Lung microvascular endothelial cell (primary cell): ENCODE measurements at places on chromosomes 13 and 19.

GRCh38 chr19:15445807-15446376 lies 3.9 kb downstream of the WIZ start:
- no peak for DNase-seq

DNA sequence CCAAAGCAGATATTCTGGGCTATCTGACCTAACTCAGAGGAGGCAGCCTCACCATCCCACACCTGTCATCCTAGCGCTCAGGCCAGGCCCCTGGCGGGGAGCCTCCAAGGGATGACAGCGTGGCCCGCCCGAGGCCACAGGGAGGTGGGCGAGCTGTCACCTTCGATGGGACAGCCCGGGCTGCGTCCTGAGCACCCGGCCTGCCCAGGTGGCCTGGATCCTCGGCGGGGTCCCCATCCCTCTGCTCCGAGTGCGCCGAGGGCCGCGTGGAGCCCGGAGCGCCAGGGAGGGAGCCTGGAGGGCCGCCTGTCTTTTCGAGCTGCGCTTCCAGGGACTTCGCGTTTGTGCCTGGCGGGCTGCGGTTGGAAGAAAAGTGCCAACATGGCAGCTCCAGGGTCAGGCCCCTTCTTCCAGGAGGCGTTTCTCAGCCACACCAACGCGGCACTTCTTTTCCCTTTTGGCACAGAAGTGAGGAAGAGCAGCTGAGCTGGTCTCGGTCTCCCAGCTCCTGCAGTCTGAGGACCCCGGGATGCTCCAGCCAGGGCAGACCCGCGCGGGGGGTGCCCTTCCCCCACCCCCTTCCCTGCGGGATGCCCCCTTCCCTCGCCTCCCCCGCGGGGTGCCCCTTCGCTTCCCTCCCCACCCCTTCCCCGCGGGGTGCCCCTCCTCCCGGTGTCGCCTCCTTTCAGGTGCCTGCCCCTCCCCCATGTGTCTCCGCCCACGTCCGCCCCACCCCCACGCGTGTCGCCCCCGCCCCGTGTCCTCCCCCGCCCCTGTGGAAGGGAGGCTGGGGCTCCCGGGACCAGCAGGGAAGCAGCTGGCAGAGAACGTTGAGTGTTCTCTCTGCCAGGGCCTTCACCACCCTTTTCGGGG lies 42.3 kb downstream of the GJA3 start:
- DNase-seq: no peak

DNA sequence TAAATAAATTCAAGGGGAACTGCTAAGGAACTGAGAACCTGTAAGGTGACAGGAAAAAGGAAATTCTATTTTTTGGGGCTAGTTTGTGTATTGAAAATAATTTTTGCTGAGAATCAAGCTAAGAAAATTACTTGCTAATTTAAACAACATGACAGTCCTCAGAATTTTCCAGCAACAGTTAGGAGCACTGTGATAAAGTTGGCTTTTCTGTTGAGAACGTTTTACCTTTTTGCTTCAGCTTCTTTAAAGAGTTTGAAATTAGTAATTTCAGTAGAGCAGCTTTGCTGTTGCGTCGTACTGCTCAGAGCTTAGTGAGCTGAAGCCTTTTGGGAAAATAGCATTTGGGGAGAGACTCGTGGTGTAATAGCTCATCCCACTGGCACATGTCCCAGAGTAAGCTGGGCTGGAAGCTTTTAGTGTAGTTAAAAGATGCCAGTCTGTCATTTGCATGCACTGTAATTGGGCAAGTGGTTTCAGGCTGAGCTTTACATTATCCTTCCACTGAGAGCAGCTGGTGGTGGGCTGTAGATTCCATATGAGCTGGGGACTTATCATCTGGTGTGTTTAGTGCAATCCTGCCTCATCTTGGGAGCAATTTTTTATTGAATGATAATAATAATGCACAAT lies 69.8 kb downstream of the LRCH1 start:
- no peak for DNase-seq

DNA sequence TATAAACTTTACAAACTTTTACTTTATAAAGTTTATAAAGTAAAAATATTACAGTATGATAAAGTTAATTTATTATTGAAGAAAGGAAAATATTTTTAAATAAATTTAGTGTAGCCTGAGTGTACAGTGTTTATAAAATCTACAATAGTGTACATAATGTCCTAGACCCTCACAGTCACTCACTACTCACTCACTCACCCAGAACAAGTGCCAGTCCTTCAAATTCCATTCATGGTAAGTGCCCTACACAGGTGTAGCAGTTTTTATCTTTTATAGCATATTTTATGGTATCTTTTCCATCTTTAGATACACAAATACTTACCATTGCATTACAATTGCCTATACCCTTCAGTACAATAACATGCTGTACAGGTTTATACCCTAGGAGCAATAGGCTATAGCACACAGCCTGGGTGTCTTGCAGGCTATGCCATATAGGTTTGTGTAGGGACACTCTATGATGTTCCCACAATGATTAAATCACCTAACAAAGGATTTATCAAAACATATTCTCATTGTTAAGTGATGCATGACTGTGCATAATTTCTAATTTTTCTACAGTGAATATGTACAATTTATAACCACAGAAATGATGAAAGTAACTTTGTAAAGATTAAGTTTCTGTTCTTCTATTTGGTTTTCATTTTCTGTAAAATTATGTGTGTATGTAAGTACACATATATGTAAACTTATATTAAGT lies 98.0 kb downstream of the SPRY2 start:
- DNase-seq: no peak

DNA sequence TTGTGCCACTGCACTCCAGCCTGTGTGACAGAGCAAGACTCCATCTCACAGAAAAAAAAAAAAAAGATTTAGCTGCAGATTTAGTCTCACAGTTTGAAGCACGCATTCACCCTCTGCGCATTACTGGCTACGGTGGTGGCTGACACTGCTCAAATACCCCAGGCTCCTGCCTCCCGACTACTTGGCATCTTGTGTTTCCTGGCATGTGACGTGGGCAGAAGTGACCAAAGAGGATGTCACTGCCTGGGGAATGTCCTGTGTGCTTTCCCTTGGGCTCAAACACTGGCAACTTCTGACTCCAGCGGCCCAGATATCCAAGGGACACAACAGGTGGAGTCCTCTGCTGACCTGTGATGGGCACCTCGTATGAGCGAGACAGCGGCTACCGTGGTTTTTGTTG lies 24.7 kb upstream of the EIF3G start:
- peak; percentile 49 for DNase-seq

DNA sequence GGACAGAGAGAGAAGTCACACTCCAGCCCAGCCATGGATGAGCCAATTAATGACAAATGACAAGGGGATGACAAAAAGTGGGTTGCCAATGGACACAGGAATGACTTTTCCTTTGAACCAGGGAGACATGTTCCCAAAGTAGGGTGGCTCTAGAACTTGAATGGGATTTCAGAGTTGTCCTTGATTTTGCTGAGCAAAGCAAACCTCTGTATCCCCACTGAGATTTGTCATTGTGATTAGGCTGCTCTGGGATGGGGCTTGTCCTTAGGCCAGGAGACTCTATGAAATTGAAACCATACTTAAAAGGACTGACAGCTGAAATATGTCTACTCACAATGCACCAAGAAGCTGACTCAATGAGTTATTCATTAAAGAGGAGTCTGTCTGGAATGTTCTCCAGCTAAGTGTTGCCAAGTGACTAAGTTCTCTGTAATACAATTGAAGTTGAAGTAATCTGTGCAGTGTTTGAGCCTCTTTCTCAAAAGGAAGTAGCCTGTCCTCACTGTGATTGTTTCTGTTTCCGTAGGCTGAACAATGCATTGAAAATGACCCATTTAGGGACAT lies 69.0 kb upstream of the PCDH9 start:
- DNase-seq: no peak

GRCh38 chr19:29878973-29879654 lies 62.9 kb upstream of the URI1 start:
- DNase-seq: peak; percentile 40

GRCh38 chr13:50796463-50796862 lies 47.0 kb downstream of the DLEU7 start:
- no peak for DNase-seq

GRCh38 chr13:33355201-33355895 lies 69.8 kb upstream of the STARD13 start:
- no peak for DNase-seq

DNA sequence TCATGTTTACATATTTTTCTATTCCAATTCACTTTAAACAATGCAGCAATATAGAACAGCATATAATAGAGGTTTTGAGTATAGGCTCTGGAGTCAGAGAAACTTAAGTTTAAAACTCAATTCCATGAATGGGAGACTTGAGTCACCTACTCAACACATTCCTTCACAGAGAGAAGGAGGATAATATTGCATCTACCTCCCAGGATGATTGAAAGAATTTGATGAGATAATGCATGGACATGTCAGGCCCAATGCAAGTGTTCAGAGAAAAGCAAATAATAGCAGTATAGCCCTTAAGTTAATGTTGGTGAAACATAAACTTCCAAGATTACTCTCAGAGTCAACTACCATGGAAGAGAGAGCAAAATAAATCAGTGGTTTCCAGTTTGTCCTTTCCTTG lies 170.2 kb downstream of the DCLK1 start:
- no peak for DNase-seq

DNA sequence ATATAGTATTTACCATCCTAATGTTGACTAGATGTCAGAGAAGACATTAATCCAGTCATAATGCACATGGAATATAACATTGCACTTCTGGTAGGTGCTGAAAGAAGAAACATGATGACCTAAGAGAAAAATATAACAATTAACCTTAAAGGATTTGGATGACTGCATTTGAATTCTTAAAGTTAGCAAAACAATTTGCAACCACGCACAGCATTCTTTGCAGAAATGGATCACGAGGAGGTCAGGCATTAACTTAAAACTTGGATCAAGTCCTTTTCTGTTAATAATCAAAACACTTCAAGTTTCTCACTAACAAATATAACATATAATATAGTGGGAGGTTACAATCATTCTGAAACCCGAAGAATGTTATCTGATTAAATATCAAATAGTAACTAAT lies 525.0 kb upstream of the SLITRK6 start:
- DNase-seq: no peak

GRCh38 chr19:10760273-10760944 lies 42.5 kb downstream of the DNM2 start:
- DNase-seq: no peak

DNA sequence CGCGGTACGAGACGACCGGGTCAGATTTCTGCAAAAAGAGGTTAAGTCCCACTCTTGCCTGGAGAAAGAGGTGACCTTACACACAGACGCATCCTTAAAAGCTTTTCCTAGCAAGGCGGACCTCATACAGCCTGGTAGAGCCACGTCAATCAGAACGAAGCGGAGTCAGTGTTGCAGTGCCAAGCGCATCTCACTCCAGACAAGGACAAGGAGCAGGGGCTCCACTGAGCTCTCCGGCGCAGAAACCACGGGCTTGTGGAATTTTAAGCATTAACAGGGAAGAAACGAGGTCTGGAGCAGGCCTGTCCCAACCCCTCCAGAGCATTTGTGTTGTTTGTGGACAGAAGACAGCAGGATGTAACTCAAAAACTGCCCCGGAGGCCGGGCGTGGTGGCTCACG lies 7.1 kb downstream of the EEF2 start:
- DNase-seq: peak; percentile 1

- DNase-seq: no peak
These were observed 155.5 kb downstream of the FGF9 start for GRCh38 chr13:21826214-21827015.

DNA sequence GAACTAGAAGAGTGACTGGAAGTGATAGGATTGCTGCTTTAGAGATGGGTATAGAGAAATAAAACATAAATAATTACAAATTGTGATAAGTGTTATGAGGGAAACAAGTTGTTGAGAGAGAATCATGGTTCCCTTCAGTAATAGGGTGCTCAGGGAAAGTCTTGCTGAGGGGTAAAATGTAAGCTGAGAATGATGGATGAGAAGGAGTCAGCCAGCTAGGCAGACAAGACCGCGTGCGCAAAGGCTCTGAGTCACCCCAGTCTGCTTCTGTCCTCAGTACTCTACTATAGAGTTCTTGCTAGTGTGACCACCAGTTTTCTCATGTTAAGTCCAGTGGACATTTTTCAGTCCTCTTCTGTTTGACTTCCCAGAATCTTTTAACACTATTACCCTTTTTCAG lies 39.5 kb downstream of the PCCA start:
- DNase-seq: peak; percentile 70

GRCh38 chr19:14686411-14686810 lies 3.4 kb upstream of the ZNF333 start:
- DNase-seq: peak; percentile 34

DNA sequence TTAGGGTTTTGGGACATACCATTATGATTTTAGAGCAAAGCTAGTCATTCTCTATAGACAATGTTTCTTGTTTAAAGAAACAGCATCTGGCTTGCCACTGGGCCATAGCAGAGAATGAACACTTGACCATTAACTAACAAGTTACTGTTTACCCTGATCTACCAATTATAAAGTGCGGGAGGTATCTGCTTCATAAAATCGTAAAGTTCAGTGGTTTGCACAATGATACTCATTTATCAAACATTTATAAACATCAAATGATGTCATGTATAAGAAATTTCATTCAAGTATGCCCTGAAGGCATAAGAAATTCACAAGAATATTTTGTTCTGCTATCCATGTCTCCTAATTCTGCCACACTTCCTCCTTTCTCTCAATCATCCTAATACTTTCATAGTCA lies 139.2 kb downstream of the PCDH20 start:
- DNase-seq: no peak
